ENCODE measurements at places on chromosomes 1 and 21.

DNA sequence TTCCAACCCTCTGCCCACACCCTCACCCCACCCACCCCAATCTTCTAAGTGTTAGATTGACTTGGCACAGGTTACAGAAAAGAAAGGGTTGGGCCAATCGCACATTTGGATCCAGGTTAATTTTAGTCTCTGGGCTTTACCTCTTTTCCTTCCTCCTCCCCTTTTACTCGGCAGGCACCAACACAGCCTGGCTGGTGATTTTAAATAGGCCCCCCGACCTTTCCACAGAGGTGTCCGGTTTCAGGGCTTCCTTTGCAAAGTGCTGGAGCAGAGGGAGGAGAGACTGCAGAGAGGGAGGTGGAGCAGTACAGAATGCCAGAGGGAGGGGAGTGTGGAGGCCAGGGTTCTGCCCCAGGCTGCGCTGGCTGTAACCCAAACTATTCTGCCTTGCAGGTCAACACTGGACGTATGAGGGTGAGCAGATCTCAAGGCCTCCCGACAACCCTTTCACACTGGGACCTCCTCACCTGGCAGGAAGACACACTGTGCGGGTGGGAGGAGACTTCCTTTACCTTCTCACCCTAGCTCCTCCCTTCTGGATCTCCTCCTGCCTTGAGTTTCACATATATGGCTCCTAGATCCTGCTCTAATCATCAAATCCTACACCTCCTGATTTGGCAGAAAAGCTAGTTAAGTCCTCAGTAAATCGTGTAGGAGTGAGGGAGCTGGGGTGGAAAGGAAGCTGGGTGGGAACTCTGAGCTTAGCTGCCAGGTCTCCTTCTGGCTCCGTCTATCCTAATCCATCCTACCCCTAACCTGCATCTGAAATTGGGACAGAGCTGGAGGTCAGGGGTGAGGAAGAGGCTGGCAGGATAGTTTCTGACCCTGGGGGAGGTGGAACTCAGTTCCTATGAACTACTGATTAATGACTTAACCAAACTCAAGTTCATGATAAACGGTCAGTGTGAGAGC is 2.4 kb downstream of the CA14 start:
- no peak for DNase-seq

- no peak for DNase-seq
Observed at GRCh38 chr1:169572187-169572586, 14.1 kb downstream of the F5 start.

GRCh38 chr1:48661726-48662463 is 114.8 kb downstream of the BEND5 start:
- peak; percentile 14 for DNase-seq

GRCh38 chr21:46248422-46248782 is 19.8 kb upstream of the LSS start:
- DNase-seq, result no peak

DNA sequence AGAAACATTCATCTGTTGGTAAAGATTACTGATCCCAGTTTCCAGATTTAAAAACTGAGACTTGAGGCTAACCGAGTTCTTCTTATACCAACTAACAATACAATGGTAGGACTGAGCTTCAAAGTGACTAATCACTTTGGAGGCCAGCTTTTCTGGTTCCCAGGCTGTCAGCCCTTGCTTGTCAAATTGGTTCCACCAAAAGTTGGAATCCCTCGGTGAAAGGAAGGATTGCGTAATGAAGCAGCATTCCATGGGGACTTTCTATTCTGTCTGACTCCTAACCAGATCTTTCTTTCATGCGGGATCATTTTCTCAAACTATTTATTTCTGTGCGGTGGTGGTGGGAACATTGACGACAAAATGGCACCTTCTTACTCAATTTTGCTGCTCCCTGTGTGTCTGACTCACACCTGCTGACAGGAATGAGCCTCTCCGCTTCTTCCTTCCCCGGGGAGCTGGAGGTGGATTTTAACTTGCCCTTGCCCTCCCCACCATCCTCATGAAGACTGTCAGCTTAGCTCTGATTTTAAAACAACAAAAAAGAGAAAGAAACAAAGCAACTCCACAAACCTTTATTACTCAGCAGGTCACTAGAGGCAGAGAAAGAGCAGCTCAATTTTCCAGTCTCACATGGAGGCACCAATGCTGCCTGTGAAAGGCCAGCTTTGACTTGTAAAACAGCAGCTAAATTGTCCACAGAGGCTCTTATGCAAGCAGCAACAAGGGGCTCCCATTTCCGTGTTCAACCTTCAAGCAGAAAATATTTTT is 32.9 kb upstream of the RASAL2 start:
- no peak for DNase-seq

DNA sequence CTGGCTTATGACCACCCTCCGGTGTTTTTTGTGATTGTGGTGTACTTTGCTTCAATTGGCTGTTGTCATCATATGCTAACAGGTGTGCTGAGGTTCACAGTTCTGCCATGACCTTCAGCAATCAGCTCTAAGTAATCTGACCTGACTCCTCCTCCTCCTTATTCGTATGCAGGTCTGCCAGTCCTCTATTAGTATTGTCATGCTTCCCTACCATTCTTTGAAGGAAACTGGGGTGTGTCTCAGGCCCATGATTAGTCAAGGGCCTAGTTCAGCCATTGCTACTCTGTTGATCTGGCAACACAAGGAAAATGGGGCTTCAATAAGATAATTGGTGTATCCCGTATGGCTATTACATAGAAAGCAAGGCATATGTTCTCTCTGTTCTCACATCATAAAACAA is 332.3 kb upstream of the DPYD start:
- DNase-seq, result no peak

GRCh38 chr1:158534496-158534895 is 19.7 kb downstream of the OR6Y1 start:
- no peak for DNase-seq

DNA sequence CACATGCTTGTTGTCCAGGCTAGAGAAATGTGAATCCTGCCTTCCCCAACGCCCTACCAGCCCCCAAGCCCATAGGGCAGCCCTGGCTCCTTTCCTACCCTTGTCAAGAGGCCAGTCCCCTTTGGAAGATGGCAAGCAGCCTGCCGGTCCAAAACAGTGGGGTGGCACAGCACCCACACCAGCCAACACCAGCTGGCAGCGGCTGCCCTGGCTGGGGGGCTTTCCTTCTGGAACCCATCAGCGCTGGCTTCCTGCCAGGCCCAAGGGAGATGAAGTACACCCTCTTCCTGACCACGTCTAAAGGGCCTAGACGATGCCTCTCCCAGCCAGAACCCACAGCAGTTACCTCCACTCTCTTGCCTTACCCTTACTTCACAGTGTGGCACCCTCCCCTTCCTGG is 24.2 kb downstream of the KCNN3 start:
- DNase-seq, result no peak

GRCh38 chr1:155117610-155118009 is 10.1 kb upstream of the EFNA1 start:
- DNase-seq, result no peak

GRCh38 chr1:55696181-55696754 is 481.1 kb upstream of the USP24 start:
- no peak for DNase-seq

DNA sequence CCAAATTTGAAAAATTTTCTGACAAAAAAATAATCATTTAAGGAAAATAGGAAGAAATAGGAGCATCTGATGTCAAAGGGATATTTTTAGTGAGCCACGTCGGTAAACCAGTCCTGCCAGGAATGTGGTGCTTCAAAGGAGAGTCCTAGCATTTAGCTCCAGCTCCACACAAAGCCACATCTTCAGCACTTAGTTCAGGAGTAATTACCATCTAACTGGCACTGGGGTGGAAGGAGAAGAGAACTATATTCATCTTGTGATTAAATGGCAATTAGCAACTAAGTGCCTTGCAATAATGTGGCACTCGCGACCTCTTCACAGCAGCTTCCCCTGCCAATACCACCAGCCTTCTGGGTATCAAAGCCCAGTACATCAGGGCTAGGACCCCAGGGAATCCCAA is 409.1 kb downstream of the SETD4 start:
- DNase-seq, result no peak

DNA sequence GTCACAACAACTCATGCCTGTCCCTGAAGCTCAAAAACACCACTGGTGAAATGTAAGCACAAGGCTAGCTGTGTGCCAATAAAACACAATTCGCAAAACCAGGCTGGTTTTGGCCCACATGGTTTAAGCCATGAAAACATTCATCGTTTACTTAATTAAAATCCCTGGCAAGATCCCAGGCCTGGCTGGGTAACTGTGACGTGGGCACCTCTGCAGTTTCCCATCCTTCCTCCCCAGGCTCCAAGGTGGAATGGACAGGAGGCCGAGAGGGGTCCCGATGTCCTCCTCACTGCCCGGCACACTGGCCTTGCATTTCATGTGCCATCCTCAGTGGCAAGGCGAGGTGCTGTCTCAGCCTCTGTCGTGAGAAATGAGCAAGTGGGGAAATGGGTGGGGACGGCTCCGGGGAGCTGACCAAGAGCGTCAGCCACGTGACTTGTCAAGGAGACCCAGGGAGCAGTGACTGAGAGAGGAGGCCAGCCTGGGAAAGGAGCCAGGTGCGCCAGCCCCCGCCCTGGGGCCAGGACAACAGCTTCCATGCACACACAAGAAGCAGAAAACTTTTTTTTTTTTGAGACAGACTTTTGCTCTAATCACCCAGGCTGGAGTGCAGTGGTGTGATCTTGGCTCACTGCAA is 153.1 kb upstream of the RAB4A start:
- peak; percentile 88 for DNase-seq

DNA sequence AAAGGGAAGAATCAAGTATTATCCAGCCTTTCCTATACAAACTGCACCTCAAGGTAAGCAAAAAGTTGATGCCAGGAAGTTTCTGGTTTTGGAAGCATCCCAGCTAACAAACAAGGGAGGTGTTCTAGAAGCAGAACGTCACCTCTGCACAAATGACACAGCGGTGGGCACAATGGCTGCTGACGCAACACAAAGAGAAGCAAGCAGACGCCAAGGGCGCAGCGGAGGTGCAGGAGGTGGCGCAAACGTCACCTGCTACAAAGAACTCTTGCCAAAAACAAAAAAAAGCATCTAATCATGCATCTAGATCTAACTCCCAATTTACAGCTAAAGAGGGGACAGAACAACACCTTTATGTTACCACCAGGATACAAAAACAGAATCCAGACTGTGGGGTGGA is 88.5 kb downstream of the NPHP4 start:
- DNase-seq, result no peak

DNA sequence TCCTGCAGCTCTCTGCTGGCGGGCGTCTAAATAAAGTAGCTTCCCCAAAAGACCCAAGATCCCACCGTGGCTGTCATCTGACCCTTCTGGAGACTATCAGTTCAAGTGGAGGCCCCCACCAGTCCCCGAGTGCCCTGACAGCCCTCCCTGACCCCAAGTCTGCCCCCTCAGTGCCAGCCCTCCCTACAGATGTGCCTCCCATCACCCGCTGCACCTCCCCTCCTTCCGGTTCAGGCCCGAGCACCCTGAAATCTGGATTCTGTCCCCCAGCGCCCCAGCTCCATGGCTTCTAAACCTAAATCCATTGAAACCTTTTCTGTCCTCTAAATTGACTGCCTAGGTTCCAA is 595 bp downstream of the IL10RB start:
- no peak for DNase-seq

GRCh38 chr1:39485046-39485803 is 6.2 kb upstream of the BMP8A start:
- DNase-seq, result no peak

DNA sequence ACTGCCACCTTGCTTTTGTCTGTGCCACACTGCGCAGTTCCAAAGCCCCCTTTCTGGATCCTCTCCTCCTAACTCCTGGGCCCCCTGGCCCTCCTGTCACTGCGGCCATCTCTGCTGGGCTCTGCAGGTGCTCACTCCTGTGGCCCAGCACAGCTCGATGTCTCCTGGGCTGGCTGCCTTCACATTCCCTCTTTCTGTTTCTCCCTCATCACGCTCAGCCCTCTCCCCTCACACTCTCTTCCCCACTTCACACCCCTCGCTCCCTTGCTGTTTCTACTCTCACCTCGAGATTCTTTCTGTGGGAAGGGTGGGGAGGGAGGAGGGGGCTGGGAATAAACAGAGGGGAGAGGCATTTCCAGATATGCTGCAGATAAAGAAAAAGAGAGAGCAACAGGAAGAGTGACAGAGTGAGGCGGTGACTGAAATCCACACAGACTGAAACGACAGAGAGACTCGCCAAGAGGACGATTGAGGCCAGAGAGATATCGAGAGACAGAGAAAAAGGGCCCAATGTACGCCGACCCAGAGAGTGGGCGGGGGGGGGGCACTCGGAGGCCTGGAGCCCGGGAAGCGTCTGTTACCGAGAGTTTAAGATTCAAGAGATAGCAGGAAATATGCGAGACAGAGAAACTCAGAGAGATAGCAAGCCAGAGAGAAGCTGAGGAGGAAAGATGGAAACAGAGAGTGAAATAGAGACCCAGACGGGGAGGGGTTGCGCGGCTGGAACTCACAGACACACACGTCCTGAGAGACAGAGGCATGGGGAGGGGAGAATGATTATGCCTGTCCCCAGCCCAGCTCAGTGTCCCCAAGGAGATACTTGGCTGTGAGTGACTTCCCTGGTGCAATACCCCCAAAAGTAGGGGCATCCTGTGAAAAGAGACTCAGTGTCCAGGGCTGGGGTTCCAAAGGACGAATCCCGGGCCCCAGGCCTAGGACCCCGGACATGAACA is 666 bp downstream of the CSF3R start:
- DNase-seq, result no peak

GRCh38 chr1:7853684-7854026 is 790 bp upstream of the UTS2 start:
- no peak for DNase-seq

GRCh38 chr21:30874526-30874925 is 6.9 kb downstream of the KRTAP11-1 start:
- DNase-seq, result no peak

GRCh38 chr1:59266927-59267293 is 30.0 kb upstream of the FGGY start:
- DNase-seq, result no peak

- DNase-seq, result no peak
Observed at GRCh38 chr21:32393677-32394001, 827 bp upstream of the URB1 start.

DNA sequence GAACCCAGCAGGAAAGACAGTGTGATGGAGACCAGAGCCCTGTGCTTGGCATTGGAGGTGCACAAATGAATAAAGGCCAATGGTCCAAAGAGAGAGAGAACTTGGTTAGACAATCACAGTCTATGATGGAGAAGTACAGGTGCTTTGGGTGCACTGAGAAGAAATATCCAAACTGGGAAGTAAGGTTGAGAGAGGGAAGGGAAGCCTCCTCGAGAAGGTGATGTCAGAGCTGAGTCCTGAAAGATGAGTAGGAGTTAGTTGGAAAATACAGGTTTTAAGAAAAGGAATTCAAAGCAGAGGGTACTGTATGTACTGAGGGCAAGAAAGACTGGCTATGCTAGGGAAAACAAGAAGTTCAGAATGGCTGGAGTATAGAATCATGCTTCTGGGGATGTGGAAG is 94.1 kb upstream of the CD53 start:
- DNase-seq, result no peak

DNA sequence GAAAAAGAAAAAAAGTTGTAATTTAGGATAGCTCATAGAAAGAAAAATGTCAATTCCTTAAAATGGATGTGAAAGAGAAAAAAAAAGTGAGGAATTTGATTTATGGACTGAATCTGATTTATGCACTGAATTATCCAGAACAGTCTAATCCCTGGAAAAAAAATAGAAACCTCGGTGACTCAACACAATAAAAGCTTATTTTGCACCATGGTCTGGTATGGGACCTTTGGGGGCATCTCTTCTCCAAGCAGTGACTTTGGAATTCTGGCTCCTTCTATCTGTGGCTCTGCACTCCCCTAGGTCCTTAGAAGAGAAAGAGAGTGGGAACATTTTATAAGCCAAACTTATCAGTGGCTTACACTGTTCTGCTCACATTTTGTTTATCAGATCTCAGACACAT is 471.7 kb upstream of the B3GALT2 start:
- DNase-seq, result no peak

GRCh38 chr1:18957532-18958300 is 1.2 kb upstream of the IFFO2 start:
- no peak for DNase-seq
